ENCODE measurements at places on chromosomes 4 and X. TPM values are rescaled to one million over a fixed set of nuclear protein-coding genes. Genes with fewer than 3 reads are reported as not detected.

DNA sequence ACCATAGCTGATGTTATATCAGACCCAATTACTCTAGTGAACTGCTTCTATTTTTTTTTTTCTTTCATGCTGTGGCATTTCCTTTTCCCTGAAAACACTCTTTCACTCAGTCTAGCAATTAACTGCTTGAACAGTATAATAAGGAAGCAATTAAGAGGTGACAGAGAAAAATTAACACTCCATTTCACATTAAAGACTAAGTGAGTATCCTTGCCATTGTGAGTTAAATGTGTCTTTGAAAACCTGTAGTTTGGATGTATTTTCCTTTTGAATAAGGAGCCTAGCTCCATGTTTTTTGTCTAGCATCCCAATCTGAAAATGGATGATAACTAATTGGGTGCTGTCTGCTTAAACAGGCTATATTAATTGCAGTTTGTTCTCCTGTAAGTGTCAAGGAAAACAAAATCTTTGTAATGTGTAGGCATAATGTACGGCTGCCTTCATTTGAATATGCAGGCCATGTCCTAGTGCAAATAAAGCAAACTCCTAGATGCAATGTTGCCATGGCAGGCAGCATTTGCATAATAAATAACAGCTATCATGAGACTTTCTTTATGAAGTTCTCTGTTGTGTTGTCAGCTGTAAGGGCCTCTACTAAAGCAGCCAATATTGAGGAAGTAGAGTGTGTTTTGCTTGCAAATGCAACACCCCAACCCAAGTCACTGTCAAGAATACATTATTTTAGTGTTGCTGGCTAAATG is 416.7 kb downstream of the ZIC3 start:
- no peaks in the 10 kb centered on the region for H3K36me3 ChIP-seq
- DNase-seq: no peak
- no peaks in the 10 kb centered on the region for H3K27me3 ChIP-seq
- H3K4me3 ChIP-seq: no peak overlapping the region
- H3K27ac ChIP-seq: no peak overlapping the region

GRCh38 chr4:6197433-6198174 is 2.7 kb downstream of the JAKMIP1 start:
- peak; percentile 24 for DNase-seq
- H3K27ac ChIP-seq: no peak overlapping the region
- H3K36me3 ChIP-seq: no peaks in the 10 kb centered on the region
- no peak overlapping the region for H3K4me3 ChIP-seq
- no peaks in the 10 kb centered on the region for H3K4me1 ChIP-seq

DNA sequence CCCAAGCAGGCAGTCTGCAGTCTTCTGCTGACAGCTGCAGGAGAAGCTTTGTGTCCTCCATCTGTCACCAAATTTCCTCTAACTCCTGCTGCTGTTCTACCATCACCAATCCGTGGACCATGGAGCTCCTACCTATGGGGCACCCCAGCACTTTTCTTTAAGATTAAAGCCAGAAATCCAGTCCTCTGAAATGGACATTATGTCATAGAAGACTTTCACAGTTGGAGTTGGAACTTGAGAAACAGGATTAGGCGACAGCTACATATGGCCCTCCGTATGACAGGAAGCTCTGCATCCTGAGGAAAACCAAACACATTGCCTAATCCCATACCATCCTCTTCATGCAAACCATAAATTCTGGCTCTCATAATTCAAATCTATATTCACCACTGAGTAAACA is 470.6 kb upstream of the GALNTL6 start:
- no peaks in the 10 kb centered on the region for H3K4me1 ChIP-seq
- H3K36me3 ChIP-seq: no peaks in the 10 kb centered on the region

DNA sequence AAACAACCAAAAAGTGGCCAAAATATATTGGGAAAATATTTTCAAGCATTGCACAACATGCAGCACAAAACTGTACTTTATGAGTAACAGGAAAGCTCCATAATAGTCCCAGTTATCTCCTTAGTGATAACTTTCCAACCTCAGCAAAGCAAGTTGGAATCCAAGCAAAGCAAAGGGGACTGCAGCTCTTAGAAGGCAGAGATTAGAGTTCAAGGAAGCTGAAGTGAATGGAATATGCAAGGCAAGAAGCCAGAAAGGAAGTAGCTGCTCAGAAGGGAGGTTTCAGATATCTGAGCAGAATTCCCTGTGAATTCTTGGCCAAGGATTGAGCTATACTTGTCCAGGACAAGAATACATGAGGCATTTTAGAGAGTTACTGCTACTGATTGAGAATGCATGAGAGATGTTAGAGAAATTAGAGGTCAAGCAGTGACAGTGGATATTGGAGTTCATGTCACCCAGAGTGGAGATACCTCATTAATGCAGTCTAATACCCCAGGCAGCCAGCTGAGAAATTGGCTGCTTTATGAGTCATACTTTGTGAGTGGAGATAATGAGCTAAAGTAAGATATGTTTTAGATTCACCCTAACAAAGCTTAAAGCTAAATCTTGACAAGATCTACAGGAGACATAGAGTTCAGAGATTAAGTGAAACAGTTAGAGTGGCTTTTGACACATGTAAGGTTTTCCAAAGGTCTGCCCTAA is 102.8 kb downstream of the INPP4B start:
- no peaks in the 10 kb centered on the region for H3K36me3 ChIP-seq
- H3K4me1 ChIP-seq: no peaks in the 10 kb centered on the region
- no peaks in the 10 kb centered on the region for H3K27me3 ChIP-seq
- H3K27ac ChIP-seq: no peak overlapping the region
- no peak for DNase-seq
- H3K4me3 ChIP-seq: no peak overlapping the region

- DNase-seq: no peak
- H3K27ac ChIP-seq: no peak overlapping the region
- H3K4me3 ChIP-seq: no peak overlapping the region
Observed at GRCh38 chrX:13538414-13538813, 31.0 kb upstream of the EGFL6 start.

GRCh38 chrX:37776987-37777325 is 2.9 kb upstream of the CYBB start:
- H3K36me3 ChIP-seq: no peaks in the 10 kb centered on the region
- no peak overlapping the region for H3K27ac ChIP-seq
- no peak for DNase-seq
- H3K27me3 ChIP-seq: no peaks in the 10 kb centered on the region

GRCh38 chr4:21735866-21736265 is 212.7 kb downstream of the KCNIP4 start:
- no peak overlapping the region for H3K27ac ChIP-seq
- no peaks in the 10 kb centered on the region for H3K27me3 ChIP-seq
- H3K4me1 ChIP-seq: no peaks in the 10 kb centered on the region
- H3K36me3 ChIP-seq: no peaks in the 10 kb centered on the region
- DNase-seq: peak; percentile 3
- H3K4me3 ChIP-seq: no peak overlapping the region

DNA sequence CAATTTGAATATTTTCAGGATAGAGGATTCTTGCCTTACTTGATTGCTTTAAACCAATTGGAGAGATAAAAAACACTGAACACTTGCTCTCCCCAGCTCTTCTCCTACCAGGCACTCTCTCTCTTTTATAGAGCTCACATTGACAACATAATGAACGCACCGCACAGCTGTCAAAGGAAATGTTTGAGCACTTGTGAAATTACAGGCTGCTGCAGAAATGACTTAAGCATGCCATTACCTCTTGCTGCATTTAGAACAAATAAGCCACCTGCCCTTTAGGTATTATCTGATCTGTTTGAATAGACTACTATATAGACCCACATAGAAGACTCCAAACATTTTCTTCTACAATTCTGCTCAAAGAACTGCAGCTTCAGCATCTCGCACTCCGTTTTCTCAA is 227.7 kb downstream of the C4orf33 start:
- no peak overlapping the region for H3K27ac ChIP-seq
- no peak for DNase-seq
- H3K4me1 ChIP-seq: no peaks in the 10 kb centered on the region
- H3K4me3 ChIP-seq: no peak overlapping the region
- H3K27me3 ChIP-seq: no peaks in the 10 kb centered on the region

- no peak overlapping the region for H3K4me3 ChIP-seq
- no peaks in the 10 kb centered on the region for H3K4me1 ChIP-seq
- H3K27me3 ChIP-seq: peaks cover 7% of the 10 kb centered on the region
- H3K36me3 ChIP-seq: no peaks in the 10 kb centered on the region
Observed at GRCh38 chrX:71922686-71923085, 12.0 kb downstream of the NHSL2 start.

DNA sequence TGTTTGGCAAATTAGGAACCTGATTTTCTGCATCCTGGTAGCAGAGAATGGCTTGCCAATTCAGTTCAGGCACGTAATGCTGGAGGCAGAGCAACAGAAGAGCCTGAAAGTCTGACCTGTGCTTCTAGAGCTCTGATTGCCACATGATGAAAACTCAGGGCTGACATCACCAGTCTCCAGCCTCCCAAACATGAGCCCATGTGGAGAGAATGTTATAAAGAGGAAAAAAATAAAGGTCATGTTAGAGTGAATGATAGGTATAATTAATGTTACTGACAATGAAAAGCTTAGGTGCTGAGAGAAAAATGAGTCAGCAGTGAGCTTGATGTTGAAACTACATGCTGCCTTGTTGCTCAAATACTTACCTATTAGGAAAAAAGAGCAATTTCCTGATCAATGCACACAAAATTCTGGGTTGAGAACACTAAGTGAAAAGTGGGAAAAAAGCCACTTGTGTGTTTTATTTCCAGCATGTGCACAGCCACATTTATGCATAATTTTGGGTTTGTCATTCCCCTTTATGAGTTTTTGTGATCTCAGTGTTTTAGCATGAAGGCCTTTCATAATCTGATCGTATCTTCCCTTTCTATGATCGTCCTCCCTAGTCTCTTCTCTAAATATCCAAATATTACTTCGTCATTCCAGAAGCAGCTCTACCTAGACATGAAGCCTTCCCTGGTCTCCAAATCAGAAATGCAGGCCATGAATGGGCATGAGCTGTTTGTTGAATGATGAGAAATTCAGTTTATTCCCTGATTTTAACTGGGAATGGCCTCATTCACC is 113.3 kb upstream of the CPEB2 start:
- no peak for DNase-seq
- H3K4me1 ChIP-seq: no peaks in the 10 kb centered on the region
- H3K4me3 ChIP-seq: no peak overlapping the region

- no peak overlapping the region for H3K27ac ChIP-seq
- no peaks in the 10 kb centered on the region for H3K4me1 ChIP-seq
- H3K36me3 ChIP-seq: no peaks in the 10 kb centered on the region
- H3K27me3 ChIP-seq: no peaks in the 10 kb centered on the region
- DNase-seq: no peak
Observed at GRCh38 chrX:35787867-35788266, 10.3 kb upstream of the MAGEB16 start.

DNA sequence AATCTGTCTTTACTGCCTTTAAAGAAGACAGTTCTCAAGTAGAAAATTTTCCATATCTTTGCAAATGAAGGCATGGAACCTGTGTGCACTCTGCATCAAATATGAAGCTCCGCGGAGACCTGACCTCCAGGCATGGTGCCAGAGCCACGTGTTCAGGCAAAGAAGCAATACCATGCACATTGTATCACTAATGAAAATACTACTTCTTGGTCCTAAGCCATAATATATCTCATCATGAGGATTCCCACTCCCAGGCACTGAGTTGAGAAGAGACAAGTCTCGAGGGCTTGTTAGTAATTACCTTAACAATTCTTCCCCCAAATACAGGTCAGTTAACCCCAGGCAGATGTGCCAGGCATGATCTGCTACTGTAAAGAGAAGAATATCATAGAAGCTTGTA is 56.7 kb downstream of the PCDH19 start:
- no peak overlapping the region for H3K27ac ChIP-seq
- H3K36me3 ChIP-seq: no peaks in the 10 kb centered on the region
- no peaks in the 10 kb centered on the region for H3K4me1 ChIP-seq
- H3K27me3 ChIP-seq: no peaks in the 10 kb centered on the region
- H3K4me3 ChIP-seq: no peak overlapping the region
- no peak for DNase-seq

DNA sequence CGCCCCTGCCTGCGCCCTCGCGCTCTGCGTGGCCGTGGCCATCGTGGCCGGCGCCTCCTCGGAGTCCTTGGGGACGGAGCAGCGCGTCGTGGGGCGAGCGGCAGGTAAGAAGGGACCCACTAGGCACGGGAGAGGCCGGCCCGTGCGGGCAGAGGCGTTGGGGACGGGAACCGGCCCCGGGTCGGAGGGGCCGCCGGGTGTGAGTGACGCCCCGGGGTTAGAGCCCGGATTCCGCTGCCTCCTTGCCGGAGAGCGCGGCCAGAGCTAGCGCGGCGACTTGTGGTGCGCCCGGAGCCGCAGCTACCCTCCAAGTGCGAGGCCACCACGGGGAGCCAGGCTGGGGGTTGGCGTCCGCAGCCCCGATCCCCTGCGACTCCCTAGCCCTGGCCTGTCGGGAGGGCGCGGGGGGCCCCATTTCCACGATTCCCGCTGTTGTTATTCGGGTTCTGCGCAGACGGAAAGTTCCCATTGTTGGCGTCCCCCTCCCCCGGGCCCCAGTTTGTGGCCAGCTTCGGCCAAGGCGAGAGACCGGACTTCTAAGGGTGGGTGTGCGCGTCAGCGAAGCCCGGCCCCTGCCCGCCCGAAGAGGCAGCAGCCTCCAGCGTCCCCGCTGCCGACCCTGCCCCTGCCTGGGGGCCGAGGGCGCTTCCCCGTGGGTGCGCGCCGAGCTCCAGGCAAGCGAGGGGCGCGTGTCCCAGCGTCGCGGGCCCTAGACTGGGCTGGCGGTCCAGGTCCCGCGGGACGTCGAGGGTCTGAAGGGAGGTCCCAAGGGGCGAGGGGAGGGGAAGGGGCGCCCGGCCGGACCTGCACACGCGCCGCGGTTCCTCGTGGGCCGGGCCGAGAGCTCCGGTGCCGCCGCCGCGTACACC is 1.1 kb downstream of the FGFR3 start:
- peaks cover 2% of the 10 kb centered on the region for H3K36me3 ChIP-seq
- no peaks in the 10 kb centered on the region for H3K27me3 ChIP-seq
- peak overlapping the region; percentile 43 for H3K27ac ChIP-seq
- H3K4me3 ChIP-seq: peak overlapping the region; percentile 38

DNA sequence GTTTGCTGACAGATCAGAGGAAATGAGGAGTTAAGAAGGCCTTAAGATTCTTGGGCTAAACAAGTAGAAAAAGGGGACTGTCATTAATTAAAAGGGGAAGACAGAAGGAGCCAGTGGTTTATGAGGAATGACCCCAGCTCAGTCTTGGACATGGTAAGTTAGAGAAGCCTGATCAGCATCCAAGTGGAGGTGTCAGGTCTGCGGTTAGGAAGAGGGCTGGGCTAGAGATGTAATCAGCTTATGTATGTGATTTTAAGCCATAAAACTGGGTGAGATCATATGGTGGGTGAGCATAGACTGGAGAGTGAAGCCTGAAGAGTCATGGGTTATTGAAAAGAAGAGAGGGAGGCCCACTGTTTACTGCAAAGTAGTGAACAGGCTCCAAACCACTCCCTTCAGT is 246.1 kb downstream of the NR3C2 start:
- DNase-seq: no peak
- H3K36me3 ChIP-seq: peaks cover 4% of the 10 kb centered on the region
- no peaks in the 10 kb centered on the region for H3K27me3 ChIP-seq
- no peak overlapping the region for H3K4me3 ChIP-seq

GRCh38 chr4:22683726-22684125 is 9.0 kb upstream of the GBA3 start:
- H3K4me3 ChIP-seq: no peak overlapping the region
- DNase-seq: no peak
- H3K27ac ChIP-seq: no peak overlapping the region
- peaks cover 8% of the 10 kb centered on the region for H3K4me1 ChIP-seq
- H3K27me3 ChIP-seq: no peaks in the 10 kb centered on the region

The SOX3 gene
- polyA plus RNA-seq: not detected

The STPG2 gene
- 0.43 TPM for polyA plus RNA-seq

The ZBTB33 gene
- polyA plus RNA-seq: 4.4 TPM

The FHDC1 gene
- polyA plus RNA-seq: 1.5 TPM

The COX7B2 gene
- not detected for polyA plus RNA-seq

The EPGN gene
- not detected for polyA plus RNA-seq
